ENCODE measurements at places on chromosomes 3 and 15. TPM values are rescaled to one million over a fixed set of nuclear protein-coding genes. Genes with fewer than 3 reads are reported as not detected.
A peak's percentile ranks its signal among the peaks of the same experiment; 100 is the strongest.

DNA sequence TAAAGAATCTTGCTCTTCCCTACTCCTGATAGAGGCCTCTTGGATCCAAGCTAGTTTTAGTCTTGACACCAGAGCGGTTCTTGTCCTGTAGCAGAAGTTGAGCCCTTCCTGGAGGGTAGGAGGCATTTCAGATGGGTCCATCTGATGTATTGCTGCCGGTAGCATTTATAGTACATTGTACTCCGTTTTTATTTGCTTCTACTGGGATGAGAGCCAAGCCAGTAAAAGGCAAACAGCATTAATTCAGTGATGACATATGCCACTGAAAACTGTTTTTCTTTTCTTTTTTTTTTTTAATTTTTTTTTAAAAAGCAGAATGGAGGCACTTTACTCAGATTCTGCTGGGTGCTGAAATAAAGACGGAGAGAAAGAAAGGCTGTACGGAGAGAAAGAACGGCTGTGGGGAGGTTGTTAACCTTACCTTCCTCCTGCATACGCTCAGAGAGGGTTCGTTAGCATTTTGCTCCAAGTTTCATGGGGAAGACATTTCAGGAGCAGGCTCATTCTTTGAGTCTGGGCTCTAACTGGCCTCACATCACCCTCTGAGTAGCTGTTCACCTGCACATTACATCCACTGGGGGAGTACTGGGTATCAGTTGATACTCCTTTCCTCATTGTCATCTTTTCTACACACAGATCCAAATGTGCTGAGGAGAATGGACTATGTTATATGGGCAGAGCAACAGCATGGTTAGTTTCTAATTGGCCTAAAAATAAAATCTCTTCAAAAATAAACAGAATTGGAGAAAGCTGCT lies 161.5 kb downstream of the FEZF2 start:
- DNase-seq: no peak

- no peak for DNase-seq
These were observed 71.4 kb upstream of the BHLHE40 start for GRCh38 chr3:4907643-4908432.

DNA sequence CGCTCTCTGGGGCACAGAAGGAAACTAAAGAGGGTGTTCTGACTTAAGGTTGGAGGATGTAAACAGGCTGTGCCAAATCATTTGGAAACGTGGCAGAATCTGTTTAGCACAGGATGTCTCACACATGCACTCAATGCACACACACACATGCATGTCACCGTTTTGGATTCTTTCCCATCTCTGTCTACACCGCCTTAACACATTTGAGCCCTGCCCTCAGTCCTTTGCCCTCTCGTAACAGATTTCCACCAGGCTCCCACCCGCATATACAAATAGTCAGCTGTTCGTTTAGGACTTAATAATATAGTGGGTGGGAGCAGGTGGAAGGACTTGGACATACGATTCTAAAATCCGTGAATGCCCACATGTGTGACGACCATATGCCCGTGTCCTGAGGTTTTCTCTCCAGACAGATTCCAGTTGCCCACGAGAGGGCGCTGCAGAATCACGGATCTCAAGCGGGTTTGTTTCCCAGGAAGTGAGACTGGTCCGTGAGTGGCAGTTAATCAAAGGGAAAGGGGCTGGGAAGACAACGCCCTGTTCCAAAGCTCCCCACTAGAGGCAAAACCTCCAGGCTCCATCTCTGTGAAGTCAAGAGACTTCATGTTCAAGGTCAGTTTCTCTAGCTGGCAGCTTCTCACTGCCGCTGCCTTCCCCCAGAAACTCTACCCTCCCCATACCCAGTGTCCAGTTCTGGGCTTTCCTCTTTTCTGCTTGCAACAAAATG lies 44.5 kb downstream of the NOX5 start:
- DNase-seq: peak; percentile 59

The AADAC gene
- not detected for total RNA-seq
